Muscle of back (tissue), 13 donors: ENCODE measurements at places on chromosomes 6 and 20. TPM values are rescaled to one million over a fixed set of nuclear protein-coding genes. Genes with fewer than 3 reads are reported as not detected.

DNA sequence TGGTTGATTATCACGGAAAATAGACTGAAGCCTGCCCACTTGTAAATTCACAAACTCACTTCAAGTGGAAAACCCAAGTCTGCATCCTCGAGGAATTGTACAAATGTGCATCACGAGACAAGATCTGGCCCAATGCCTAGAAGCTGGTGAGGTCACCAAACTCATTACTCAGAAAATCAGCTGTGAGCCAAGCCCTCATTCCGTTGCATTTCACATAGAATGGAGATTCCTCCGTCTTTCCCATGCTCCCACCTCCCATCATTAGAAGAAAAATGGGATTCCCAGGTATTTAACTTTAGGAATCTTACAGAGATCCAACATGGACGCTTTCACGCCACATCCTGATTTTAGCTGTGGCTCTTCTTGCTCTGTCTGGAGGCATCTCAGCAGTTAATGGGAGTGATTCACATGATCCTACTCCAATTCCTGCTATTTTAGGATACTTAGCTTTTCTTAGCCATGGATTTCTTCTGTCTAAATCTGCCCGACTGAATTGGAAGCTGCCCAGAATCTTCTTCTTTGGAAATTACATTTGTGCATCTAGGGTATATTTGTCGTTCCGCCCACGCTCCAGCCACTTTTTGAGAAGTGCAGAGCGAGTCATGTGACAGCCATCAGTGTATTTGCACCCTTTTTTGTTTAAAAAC lies 68.7 kb upstream of the STMND1 start:
- DNase-seq = peak; percentile 94

- no peak for DNase-seq
Observed at GRCh38 chr6:18147160-18147559, 7.7 kb downstream of the TPMT start.

DNA sequence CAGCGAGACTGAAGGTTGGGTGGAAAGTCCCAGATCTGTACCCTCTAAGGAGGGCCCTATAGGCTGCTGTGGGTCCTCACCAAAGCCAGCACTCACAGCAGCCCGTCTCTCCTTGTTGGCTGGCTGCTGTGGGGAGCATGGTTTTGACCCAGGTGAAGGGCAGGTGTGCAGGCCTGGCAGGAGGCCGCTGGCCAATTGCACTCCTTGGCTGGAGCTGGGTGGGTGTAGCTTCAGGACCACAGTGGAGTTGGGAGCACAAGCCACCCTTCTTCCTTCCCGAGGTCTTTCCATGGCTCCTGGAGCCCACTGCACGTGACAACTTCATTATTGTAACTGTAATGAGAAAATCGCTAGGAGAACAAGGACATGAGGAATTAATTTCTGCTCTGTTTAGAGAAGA lies 287.7 kb upstream of the FOXQ1 start:
- DNase-seq = no peak

GRCh38 chr6:52420668-52421358 lies 671 bp downstream of the EFHC1 start:
- peak; percentile 73 for DNase-seq

DNA sequence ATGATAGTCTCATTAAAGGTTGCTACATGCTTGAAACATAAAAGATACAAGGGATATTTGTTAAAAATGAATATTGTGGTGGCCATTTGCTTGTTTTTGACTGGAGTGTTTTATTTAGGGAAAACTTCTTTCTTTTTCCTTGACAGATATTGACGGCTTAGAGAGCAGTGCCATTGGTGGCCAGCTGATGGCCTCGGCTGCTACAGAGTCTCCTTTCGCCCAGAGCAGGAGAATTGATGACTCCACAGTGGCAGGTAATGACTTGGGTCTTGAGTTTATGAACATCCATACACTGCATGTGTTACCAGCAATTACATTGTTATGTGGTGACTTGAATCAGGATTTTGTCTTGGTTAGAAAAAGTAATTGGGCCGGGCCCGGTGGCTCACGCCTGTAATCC lies 67.5 kb upstream of the PBOV1 start:
- DNase-seq = no peak

GRCh38 chr20:10747019-10747418 lies 73.2 kb upstream of the JAG1 start:
- no peak for DNase-seq

DNA sequence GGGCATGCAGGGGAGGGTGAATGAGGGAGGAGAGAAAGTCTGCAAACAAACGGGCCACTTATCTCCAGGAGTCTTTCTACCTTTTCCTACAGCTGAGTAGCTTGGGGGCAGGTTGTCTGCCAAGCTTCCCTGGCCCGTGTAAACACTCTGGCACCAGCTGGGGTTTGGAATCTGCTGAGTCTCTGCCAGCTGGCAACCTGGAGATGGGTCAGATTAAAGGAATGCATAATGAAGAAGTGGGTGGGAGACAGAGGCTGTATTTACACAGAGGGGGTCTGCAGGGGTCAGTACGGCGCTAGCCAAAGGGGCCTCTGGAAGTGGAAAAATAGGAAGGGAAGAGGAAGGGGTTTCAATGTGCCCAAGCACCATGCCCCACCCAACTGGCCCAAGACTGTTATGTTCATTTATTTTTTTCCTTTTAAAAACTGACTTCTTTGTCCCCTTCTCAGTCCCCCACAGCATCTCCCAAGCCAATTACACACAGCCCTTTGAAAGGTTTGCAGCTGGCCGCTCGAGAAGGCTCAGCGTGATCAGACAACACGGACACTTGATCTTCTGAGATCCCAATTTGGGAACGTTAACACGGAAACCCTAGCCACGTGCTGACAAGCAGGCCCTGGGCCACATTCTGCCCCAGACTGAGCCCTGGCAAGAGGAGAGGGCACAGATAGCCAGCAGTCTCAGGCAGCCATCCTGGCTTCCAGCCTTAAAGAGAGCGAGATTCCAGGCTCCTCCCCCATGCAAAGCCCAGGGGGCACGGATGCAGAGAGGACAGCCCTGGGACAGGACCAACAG lies 25.2 kb downstream of the TRAM2 start:
- peak; percentile 69 for DNase-seq

DNA sequence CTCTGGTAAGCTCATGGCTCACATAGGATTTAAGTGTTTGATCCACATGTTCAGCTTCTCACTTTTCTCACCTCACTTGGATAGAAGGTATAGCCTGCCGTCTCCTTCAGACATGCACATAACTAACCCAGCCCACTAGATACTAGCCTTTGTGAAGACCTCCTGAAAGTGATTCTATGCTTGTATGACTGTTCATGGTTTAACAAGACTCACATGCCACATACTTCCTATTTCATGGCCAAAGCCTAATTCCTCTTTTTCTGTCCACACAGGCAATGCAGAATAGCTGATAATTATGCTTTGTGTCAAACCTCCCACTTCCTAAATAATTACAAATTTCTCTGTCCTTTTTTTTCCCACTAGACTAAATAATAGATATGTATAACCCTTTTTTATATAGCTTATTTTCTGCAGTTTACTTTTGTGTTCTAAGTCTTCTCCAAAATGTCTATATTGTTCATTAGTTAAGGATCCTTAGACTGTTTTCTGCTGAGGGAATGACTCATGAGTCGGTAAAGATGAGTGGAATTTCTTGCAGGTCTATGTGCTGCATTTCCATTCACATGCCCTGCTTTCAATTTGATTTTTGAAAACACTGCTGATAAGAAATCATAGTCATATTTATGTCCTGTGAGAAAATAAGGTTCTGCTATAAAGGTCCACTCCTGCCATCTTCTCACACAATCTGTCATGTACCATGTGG lies 43.0 kb downstream of the HDDC2 start:
- DNase-seq = no peak

GRCh38 chr6:127812985-127813698 lies 87.7 kb downstream of the THEMIS start:
- no peak for DNase-seq

Gene LGSN
- not detected for polyA plus RNA-seq

Gene SLC17A1
- polyA plus RNA-seq = not detected

Gene TTK
- 9.1 TPM for polyA plus RNA-seq

Gene GPLD1
- polyA plus RNA-seq = 1.7 TPM

Gene CYP39A1
- 1.5 TPM for polyA plus RNA-seq

Gene NT5E
- 33.1 TPM for polyA plus RNA-seq
